ENCODE measurements at places on chromosomes 3 and 15.

- DNase-seq: no peak
Observed at GRCh38 chr3:39448506-39449233, 18.8 kb upstream of the MOBP start.

DNA sequence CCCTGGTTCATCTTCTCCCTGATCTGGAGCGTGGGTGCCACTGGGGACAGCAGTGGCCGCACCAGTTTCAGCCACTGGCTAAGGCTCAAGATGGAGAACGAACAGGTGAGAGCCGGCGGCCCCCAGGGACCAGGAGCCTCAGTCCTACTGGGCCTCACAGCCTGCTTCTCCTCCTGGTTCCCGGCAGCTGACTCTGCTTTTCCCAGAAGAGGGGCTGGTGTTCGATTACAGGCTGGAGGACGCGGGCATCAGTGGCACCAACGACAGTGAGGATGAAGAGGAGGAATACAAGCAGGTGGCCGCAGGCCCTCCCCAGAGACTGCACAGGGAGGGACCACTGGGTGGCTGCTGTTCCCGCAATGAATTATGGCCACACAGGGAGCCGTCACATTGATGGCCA lies 54.4 kb downstream of the DNAH1 start:
- no peak for DNase-seq

DNA sequence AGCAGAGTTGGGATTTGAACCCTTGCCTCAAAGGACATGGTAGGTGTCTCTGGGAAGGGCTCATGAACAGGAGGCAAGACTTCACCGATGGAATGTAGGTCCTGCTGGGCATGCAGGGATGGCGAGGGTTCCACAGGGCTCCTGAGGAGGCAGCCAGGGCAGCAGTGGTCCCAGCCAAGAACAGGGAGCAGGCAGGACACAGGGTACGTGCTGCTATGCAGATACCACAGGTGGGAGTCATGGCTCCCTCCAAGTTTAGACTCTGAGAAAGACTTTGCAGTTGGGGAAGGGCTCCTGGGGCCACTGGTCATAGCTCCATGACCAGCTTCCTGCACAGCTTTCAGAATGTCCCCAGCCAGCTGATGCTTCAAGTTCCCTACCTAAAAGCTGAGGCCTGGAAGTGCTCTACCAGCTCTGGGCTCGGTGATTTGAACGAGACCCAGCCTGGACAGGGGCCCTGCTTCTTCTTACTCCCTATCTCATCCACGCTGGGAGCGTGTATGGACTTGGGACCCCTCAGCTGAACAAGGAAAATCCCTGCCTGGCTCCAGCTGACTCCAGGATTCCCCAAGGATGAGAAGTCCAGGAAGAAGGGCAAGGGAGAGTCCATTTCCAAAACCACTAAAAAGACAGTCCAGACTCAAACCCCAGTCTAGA lies 747 bp downstream of the MYL3 start:
- no peak for DNase-seq

DNA sequence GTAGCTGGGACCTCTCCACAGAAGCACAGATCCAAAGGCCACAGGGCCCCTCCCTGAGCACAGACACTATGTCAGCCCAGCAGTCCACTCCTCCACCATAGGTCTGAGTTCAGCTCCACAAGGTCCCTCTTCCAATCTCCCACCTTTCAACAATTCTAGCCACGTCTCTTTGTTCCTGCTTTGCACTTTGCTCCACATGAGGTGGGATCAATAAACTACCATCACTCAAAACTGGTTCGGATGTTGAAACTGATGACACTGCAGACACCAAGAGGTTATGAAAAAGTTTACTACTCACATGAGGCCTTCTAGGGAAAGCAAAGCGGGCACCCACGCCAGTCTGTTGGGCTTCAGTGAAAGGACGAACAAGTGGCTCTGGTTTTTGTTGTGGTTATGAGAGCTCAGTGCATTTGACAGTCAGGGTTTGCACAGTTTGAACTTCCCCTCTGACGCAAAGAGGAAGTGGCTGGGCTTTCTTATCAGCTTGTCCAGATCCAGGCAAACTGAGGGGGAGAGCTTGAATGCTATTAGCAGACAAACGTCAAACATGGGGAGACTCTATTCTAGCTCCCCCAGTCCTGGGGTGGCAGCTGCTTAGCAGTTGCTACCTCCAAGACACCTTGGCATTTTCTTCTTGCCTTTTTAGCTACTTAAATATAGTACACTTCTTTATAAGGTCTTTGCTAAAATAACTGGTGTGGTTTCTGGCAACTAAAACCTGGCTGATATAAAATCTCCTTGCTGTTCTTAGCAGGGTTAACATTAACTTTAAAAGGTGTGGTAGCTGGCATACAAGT lies 37.8 kb downstream of the ZNF445 start:
- DNase-seq: no peak

GRCh38 chr15:50224606-50225005 lies 40.9 kb downstream of the HDC start:
- no peak for DNase-seq

DNA sequence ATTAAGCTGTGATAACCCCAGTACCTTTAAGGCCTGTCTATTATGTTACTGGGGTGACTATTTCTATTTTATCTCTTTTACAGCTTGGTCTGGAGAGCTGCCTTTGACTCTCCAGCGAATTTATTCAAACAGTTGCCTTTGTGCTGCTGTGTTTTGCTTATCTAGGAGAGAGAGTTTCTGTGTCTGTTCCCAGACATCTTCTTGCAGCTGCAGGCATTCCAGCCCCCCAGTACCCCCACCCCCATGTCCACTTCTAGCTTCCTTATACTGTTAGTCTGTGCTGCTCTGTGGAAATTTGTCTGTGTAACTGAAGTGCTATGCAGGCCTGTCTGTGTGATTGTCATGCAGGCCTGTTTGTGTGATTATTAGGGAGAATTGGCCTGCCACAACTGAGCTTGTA lies 713.7 kb upstream of the SEMA6D start:
- no peak for DNase-seq

DNA sequence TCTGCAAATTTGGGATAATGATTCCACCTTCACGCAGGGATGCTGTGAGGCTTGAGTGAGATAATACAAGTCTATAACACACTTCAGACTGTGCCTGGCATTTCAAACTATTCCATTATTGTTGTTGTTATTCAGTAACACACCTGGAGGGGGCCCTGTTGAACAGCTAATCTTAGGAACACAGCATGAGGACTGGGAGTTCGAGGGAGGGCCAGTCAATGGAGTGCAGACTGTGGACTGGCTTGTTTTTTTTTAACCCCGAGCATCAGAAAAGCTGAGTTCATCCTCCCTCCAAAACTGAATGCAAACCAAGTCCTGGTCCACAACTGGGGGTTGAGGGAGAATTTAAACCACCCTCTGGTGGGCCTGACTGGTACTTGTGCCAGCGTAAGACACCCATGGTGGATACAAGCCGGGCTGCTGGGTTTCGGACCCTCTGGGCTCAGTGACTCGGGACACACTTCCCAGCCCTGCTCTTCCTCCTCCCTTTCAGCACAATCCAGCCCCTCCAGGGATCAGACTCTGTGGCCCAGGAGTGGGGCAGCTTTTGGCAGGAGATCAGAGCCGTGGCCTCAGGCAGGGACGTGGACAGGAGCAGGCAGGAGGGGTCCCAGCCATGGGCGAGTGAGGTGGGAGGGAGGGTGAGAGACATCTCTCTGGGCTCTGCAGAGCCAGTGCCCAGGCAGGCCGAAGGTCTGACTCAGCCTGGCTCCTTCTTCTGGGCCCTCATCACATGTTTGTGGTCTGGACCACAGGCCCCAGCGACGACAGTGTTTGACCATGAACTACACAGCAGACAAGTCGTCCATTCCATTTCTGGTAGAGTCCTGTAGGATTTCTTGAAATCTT lies 36.3 kb upstream of the MEX3B start:
- DNase-seq: no peak

GRCh38 chr3:5058471-5058951 lies 63.6 kb upstream of the ARL8B start:
- no peak for DNase-seq

- no peak for DNase-seq
Observed at GRCh38 chr3:14130230-14130629, 5.4 kb downstream of the TMEM43 start.

DNA sequence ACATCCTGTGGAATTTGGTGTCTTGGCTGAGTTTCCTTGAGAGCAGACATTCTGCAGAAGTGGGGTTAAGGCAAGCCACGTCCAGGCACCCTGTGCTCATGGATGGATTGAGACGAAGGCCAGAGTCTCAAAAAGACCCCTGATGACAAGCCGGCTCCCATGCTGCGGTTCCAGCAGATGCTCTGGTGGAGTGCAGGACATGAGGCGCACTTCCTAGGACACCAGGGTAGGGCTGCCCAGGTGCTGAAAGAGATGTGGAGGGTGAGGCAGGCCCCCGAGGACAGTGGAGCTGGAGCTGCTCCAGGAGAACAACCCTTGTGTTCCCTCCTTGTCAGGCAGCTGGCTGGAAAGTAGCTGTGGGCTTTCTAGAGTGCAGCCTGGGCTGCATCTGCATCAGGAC lies 81.0 kb downstream of the ASB7 start:
- DNase-seq: no peak

- DNase-seq: no peak
Observed at GRCh38 chr3:34361921-34362320, 563.5 kb downstream of the PDCD6IP start.

DNA sequence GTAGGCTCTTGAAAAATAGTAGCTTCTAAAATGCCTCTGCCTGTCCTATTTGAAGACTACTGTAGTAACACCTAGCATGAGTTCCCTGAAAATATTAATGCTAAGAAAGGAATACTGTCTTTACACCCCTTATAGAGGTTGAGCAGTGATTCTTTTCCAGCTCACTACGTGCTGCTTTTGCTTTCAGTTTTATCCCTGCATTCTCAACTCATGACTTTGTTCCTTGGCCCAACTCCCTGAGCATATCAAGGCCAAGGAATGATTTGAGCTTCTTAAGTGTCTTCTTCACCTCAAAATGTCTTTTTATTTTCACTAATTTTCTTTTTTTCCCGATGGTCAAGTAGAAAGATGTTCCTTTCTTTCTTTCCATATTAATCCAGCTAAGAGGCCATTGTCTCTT lies 16.5 kb upstream of the P2RY13 start:
- no peak for DNase-seq

GRCh38 chr15:78407608-78408354 lies 30.2 kb upstream of the IREB2 start:
- no peak for DNase-seq

DNA sequence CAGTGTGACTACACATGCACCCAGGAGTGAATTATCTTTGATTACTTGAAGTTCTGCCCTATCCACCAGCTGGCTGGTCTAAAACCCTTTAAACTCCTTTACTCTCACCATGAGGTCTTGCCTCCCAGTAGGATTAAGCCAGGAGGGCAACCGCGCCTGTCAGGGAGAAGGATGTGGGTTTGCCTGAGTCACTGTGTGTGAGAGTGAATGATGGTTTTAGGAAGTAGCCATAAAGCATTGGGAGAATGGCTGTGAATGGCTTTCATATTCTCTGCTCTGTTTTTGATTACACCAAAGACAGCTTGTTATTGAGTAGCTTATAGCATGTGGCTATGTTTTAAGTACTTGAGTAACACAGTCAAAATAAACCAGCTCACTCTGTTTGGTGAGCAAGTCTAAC lies 637.7 kb upstream of the TBL1XR1 start:
- no peak for DNase-seq

- peak; percentile 34 for DNase-seq
Observed at GRCh38 chr15:50685976-50686468, 575 bp downstream of the TRPM7 start.

- no peak for DNase-seq
Observed at GRCh38 chr3:66121318-66121717, 82.6 kb upstream of the MAGI1 start.

GRCh38 chr3:46094506-46094905 lies 67.2 kb upstream of the XCR1 start:
- DNase-seq: no peak

DNA sequence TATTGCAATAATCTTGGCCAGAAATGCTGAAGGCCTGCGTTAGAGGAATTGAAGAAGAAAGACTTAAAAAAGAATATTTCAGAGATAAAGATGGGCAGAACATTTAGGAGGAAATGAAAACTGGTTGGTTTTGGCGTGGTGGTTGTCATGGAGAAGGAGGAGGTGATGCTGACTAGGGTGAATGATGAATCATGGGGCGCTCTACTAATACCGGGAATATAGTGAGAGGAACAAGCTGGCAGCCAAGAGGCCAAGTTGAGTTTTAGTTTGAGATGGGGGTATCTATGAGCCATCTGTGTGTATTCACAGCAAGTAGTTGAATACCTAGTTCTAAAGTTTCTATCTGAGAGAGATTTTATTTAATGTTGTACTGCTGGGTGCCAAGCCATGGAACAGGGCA lies 6.8 kb upstream of the GAP43 start:
- DNase-seq: no peak

DNA sequence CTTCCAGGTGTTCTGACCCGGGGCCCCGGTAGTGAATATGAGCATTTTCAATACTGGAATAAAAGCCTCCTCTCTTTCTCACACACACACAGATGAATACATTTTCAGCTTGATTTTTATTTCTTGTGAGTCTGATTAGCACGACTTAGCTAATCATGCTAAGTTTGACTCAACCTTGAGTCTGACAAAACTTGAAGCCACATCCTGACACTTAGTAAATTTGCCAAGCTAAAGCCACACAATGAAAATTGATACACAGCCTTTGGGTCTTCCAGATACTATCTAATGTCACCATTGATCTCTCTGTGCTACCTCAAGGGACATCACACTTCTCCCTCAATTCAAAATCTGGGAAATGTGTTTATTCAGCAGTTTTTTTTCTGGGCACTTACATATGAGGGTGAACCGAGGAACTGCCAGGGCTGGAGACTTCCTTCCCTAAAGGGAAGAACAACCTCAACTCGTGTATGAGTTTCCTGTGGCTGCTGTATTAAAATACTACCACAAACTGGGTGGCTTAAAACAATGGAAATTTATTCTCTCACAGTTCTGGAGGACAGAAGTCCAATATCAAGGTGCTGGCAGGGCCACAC lies 18.6 kb downstream of the TMEM266 start:
- no peak for DNase-seq

- no peak for DNase-seq
Observed at GRCh38 chr3:165641569-165642310, 195.5 kb downstream of the BCHE start.

- DNase-seq: no peak
Observed at GRCh38 chr15:69194025-69194827, 33.8 kb downstream of the GLCE start.

DNA sequence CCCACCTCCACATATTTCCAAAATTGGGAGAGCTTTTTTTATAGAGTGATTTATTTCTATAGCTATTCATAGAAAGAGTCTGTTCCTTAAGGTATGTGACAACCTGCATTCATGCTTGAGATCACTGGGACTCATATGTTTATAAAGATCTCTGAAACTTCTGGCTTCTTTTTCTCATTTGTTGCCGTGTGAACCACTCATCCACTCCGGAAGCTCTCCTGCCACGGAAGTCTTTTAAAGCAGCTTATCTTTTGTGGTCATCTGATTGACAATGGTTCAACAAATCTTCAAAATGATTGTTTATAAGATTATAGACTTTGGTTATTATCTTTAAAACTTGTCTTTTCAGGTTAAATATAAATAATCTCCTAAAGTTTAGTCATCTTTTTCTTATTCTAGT lies 260.5 kb downstream of the C3orf38 start:
- DNase-seq: no peak

- DNase-seq: no peak
Observed at GRCh38 chr3:57659806-57660439, 33.0 kb downstream of the DENND6A start.

GRCh38 chr3:184636741-184637316 lies 75.0 kb downstream of the MAGEF1 start:
- no peak for DNase-seq

- DNase-seq: no peak
Observed at GRCh38 chr15:52031556-52031955, 12.5 kb downstream of the MAPK6 start.

GRCh38 chr15:43511012-43511885 lies 6.2 kb upstream of the MAP1A start:
- no peak for DNase-seq

Measured in mesothelial cell of epicardium (in vitro differentiated cells).